Activated CD4-positive, alpha-beta T cell treated with anti-CD3 and anti-CD28 coated beads, Interleukin-2, amount 10 ng/mL, durations not matched to agents 7 days and 5 days (primary cell): ENCODE measurements at places on chromosomes 7 and 10. TPM values are rescaled to one million over a fixed set of nuclear protein-coding genes. Genes with fewer than 3 reads are reported as not detected.

ACTA2 gene
- 10.8 TPM for total RNA-seq

AKR1C4 gene
- total RNA-seq, result not detected

CPN1 gene
- total RNA-seq, result not detected

GNG11 gene
- total RNA-seq, result not detected

MYO1G gene
- 414 TPM for total RNA-seq

WDR86 gene
- total RNA-seq, result 0.29 TPM

GDF10 gene
- total RNA-seq, result not detected

ZNF804B gene
- total RNA-seq, result not detected

GPR158 gene
- total RNA-seq, result not detected

FZD8 gene
- 0.15 TPM for total RNA-seq

UCN3 gene
- not detected for total RNA-seq

SH2B2 gene
- total RNA-seq, result 0.12 TPM
